NCI-H1436 treated with DMSO at 0.1 percent for 48 hours (cell line): ENCODE measurements at places on chromosomes 7 and 10.

- no peak for DNase-seq
Measured at GRCh38 chr7:4762121-4763055, 13.0 kb upstream of the AP5Z1 start.

GRCh38 chr7:116340201-116340847 lies 130.0 kb downstream of the TES start:
- no peak for DNase-seq

- DNase-seq: no peak
Measured at GRCh38 chr7:89401099-89401498, 605.6 kb upstream of the TEX47 start.

DNA sequence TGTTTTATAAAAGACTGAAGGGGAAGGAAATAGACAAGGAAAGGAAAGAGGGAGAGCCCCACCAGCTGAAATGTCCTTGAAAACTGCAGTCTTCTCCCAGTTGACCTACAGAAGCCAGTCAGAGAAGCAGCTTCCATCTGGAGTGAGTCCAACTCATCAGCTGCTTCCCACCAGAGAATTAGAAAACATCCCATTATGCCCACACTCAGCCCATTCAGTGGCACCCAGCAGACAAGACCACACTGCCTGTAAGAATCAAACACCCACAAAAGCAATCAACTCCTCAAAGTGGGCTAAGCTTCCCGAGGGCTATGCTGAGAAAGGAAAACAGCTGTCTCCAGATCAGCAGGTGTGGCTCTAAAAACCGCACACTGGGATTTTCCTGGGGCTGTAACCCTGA lies 29.6 kb upstream of the TMEM213 start:
- no peak for DNase-seq

DNA sequence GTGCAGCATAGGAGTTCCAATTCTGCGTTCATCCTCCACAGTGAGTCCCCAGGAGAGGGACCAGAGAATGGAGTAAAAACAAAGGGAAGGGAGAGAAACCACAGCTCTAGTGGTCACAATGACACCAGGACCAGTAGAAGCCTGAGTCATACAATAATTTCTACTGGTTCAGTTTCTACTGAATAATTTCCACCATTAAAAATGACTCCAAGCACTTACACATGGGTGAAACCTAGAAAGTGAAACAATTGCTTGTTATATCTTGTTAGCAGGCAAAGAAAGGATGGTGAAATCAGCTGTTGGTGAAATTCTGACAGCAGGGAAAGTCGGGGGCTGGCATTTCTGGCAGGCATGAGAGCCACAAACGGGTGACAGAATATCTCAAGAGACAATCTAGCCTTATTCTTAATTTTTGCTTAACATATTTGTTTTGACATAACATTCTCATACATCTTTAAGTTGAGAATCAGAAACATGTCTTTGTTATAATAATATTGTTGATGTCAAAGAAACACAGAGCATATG lies 1065.8 kb upstream of the C7orf33 start:
- no peak for DNase-seq

DNA sequence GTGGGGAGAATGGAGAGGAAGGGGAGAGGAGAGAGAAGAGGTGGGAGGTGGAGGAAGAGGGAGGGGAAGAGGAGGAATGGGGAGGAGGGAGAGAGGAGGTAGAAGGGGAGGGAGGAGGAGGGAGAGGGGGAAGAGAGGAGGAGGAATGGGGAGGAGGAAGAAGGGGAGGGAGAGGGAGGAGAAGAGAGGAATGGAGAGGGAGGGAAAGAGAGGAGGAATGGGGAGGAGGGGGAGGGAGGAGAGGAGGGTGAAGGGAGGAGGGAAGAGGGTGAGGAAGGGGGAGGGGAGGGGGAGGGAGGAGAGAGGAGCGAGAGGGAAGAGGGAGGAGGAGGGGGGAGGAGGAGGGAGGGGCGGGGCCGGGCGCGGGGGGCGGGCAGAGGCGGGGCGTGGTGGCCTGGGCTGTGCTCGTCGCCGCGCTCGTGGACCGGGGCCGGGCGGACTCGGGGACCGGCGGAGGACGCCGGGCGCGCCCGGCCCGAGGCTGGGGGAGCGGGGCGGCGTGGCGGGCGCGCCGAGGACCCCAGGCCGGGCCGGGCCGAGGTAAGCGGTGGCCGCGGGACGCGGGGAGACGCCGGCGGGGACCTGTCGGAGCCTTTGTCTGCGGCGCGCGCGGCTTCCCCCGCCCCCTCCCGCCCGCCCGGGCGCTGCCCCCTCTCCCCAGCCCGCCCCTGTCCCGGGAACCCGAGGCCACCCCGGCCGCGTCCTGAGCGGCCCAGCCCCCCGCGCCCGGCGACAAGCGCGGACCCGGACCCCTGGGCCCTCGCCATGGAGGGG lies at the start of gene SLC29A4:
Gene SLC29A4 (plus strand): TSS at position 401 of the 774 bp plus-strand sequence. CDS start 4,874 bp downstream, outside the sequence.
- no peak for DNase-seq
